ENCODE measurements at places on chromosomes 12 and 14.

GRCh38 chr12:31516702-31517101 is 74.2 kb downstream of the DENND5B start:
- no peak for DNase-seq

DNA sequence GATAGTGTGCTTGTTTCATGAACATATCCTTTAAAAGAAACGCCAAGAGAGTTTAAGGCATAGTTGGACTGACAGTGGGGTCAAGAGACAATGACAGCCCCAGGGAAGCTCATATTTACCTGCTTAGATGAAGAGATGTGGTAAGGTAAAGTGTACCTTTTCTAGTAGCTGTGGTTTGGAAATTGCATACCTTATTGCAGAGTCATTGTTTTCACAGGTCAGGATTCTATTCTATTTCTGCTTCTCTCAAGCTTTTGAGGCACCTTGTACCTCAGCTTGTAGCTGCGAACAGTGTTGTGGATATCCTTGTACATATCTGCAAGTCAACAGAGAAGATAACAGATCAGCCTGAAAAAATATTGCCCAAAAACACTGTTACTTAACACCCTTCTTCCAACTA is 47.7 kb downstream of the ATP6V1D start:
- no peak for DNase-seq

GRCh38 chr14:69538766-69539165 is 35.9 kb downstream of the CCDC177 start:
- DNase-seq = no peak

- no peak for DNase-seq
Observed at GRCh38 chr14:68897559-68898155, 81.4 kb downstream of the ACTN1 start.
